ENCODE measurements at places on chromosomes 13 and 19.

- no peak for DNase-seq
Observed at GRCh38 chr13:38365661-38366060, 16.0 kb downstream of the UFM1 start.

GRCh38 chr13:42149136-42149535, 100.7 kb downstream of the DGKH start:
- DNase-seq, result no peak

DNA sequence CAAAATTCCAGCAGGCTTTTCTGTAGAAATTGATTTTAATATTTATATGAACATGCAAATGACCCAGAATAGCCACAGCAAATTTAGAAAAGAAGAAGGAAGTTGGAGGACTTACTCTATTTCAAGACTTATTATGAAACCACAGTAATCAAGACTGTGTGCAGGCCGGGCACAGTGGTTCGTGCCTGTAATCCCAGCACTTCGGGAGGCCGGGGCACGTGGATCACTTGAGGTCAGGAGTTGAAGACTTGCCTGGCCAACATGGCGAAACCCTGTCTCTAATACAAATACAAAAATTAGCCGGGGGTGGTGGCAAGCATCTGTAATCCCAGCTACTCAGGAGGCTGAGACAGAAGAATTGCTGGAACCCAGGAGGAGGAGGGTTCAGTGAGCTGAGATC, 6.0 kb upstream of the FFAR2 start:
- DNase-seq, result no peak

GRCh38 chr19:38932425-38933179, 1.9 kb downstream of the MRPS12 start:
- peak; percentile 58 for DNase-seq

DNA sequence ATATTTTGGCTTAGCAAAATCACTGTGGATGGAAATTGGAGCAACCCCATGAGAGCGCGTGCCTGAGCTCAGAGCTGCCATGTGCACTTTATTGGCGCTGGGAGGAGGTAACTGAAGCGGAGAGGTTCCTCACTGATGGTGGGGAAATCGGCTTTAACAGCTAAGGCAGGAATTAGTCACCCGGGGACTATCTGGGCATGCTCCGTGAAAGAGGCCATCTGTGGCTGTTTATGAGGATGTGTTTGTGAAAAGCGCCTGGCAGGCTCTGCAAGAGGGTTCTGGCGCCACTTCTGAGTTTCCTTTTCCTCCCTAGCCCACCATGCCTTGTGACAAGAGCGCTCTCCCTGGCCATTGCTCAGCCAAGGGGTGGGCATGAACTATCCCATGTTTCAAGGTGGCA, 815.6 kb downstream of the UQCRFS1 start:
- no peak for DNase-seq

GRCh38 chr19:43799502-43800142, 2.6 kb downstream of the LYPD5 start:
- DNase-seq, result no peak
